Vagina (tissue), 2 donors: ENCODE measurements at places on chromosomes 16 and 17.
A peak's percentile ranks its signal among the peaks of the same experiment; 100 is the strongest.

DNA sequence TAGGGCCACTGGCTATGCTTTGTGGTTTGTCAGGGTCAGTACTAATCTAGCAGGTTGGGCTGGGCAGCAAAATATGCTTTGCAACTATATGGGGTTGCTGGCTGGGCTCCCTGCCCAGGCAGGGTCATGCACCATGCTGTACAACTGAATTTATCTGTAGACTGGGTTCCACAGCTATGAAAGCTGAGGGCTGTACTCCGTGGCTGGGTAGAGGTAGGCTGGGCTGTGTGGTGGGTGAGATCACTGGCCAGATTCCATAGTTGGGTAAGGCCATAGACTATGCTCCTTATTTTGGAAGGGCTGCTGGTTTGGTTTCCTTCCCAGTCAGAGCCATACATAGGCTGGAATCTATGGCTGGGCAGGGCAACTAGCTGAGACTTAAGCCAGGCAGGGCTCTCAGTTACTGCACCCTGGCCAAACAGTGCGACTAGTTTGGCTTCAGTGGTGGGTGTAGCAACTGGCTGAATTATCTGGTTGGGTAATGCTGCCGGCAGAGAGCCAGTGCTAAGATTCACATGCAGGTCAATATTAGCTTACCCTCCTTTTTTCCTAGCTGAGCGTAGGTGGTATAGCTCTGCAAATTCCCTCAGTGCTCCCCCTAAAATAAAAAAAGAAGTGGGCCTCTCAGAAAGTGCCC, 769.1 kb upstream of the CDH8 start:
- DNase-seq: no peak

DNA sequence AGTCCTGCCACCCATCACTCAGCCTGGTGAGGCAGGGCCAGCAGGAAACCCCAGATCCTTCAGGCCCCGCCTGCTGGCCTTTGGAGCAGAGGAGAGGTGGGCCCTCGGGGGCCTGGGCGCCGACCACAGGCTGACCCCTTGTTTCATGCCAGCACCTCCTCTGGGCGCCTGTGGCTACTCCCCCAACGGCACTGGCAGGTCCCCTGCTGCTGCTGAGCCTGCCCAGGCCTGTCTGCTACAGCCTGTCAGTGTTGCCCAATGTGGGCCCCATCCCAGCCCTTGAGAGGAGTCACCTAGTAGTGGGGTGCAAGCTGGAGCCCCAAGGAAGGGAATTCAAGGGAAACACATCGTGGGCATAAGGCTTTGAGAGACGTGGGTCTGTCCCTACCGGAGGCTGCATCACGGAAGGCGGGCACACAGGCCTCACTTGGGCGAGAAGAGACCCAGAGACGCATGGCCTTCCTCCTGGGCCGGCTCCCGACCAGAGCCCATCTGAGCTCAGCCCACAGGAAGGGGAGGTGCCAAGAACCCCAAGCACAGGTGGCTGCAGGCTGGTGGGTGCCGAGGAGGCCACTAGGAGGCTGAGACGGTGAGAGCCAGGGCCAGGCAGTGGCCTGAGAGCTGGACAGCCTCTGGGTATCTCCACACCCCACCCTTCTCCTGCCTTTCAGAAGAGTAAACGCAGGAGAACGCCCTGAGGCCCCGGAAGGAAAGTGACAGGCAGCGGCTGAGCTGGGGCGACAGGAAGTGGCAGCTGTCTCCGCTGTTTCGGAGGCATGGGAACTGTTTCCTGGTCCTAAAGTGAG, 8.0 kb upstream of the FASN start:
- DNase-seq: no peak

GRCh38 chr16:57711346-57711745, 16.7 kb downstream of the DRC7 start:
- no peak for DNase-seq

DNA sequence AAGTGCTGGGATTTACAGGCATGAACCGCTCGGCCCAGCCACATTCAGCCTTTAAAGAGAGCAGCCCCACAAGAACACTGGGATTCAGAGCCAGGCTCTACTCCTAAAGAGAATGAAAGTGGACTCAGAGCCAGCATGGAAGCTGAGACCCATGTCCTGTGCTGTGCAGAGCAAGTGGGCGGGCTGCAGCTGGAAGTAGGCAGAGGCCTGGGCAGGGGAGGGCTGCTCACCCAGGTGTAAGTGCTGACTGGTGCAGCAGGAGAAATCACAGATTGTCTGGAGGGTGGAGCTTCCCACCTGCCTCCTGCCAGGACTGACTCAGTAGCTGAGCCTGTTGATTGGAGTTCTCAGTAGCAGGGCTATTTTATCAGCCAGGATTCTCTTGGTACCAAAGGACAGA, 178.7 kb downstream of the KATNIP start:
- DNase-seq: no peak

DNA sequence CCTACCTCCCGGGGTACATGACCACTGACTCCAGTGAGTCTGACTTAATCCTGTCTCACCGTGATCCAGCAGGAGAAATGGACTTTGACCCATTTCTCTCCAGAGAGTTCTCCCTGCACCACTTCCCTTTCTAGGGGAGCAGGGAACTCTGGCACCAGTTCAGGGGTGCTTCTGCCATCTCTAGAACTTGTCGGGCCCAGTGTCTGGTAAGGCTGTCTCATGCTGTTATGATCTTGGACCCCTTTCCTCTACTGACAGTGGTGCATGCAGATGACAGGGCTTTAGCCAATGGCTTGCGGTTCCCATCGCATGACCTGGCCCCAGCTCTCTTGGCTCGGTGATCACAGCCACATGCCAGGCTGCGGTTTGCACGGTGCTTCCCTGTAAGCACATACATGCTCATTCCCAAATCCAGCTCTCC, 62.0 kb downstream of the SLC39A11 start:
- no peak for DNase-seq

DNA sequence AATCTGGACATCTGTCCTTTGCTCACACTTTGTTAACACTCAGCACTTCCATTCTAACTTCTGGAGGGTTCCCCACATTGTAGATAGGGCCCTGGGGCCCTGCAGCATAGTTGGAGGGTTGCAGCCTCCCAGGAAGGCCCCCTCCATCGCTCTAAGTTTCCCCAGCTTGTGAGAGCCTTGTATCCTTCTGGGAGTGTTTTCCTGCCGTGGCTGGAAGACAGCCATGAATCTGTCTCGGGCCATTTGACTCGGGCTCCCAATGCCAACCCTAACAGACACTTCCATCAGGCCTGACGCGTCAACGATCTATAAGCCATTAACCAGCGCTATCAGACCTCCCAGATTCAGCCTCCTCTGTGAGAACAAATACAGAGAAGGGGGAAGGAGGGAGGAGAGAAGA, 263.7 kb upstream of the RPL38 start:
- peak; percentile 52 for DNase-seq

GRCh38 chr16:86388976-86389375, 121.4 kb upstream of the FOXF1 start:
- no peak for DNase-seq

DNA sequence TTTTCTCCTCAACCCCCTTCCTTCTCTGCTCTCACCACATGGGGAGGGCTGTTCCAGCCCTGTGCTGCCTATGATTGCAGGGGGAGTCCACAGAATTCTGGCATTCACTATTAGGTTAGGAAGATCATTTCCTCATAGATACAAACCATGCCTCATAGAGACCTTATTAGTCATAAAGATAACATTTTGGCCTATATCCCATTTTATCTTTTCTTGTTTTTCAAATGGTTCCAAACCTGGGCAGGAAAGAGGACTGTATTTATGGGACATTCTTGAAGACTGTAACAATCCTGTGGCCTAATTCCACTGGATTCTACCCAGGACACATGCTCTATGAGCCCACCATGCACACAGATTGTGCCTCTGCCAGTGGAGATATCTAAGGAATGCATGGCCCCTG, 51.7 kb downstream of the ASIC2 start:
- DNase-seq: no peak

GRCh38 chr16:57988929-57989328, 11.5 kb downstream of the ZNF319 start:
- no peak for DNase-seq

DNA sequence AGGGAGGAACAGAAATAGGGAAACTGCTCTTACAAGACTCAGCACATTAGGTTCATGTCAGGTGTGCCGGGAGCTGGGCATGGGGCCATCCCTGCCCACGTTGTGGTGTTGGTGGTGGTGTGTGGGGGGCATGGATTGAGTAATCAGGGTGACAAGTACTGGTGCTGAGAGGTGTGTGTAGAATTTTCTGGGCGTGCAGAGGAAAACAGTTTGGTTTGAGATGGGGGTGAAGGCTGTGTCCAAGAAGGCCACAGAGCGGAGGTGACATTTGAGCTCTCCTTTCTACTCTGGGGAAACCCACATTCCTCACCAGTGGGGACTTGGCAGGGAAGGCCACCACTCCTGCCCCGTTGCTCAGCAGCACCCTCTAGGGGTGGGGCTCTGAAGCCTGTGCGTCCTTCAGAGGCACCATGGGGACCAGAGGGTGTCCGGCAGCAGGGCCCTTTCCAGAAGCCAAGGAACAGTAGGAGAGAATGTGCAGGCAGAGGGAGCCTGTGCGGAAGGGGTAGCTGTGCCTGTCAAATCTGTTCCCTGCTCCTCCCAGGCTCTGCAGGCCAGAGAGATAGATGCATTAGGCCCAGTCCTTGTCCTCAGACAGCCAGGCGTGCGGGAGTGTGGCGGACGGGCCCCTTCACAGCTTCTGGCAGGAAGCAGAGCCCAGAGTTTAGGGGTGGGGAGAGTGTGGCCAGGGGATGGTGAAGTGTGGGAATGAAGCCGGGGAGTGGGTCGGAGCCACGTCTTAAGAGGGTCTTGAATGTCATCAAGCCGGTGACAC, 48.7 kb upstream of the GSE1 start:
- no peak for DNase-seq

GRCh38 chr17:81488276-81488860, 24.2 kb downstream of the ACTG1 start:
- no peak for DNase-seq

- DNase-seq: no peak
These were observed 40.0 kb downstream of the GRB7 start for GRCh38 chr17:39777534-39778365.

- DNase-seq: no peak
These were observed 590.7 kb upstream of the CDH5 start for GRCh38 chr16:65775829-65776228.

- DNase-seq: peak; percentile 87
These were observed 22.6 kb upstream of the METRNL start for GRCh38 chr17:83056583-83057396.
